A673 (cell line): ENCODE measurements at places on chromosomes 12 and 14. TPM values are rescaled to one million over a fixed set of nuclear protein-coding genes. Genes with fewer than 3 reads are reported as not detected.

- H3K36me3 ChIP-seq = peaks cover 28% of the 10 kb centered on the region
- H3K27me3 ChIP-seq = no peaks in the 10 kb centered on the region
- no peak for DNase-seq
These were observed 485 bp upstream of the PSME1 start for GRCh38 chr14:24135584-24135833.

DNA sequence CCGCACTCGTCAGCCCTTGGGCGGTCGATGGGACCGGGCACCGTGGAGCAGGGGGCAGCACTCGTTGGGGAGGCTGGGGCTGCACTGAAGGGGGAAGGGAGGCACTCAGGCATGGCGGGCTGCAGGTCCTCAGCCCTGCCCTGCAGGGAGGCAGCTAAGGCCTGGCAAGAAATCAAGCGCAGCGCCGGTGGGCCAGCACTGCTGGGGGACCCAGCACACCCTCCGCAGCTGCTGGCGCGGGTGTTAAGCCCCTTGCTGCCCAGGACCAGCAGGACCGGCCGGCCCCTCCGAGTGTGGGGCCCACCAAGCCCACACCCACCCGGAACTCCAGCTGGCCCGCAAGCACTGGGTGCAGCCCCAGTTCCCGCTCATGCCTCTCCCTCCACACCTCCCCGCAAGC, 35.7 kb upstream of the YAF2 start:
- no peak for DNase-seq
- no peak overlapping the region for H3K4me3 ChIP-seq
- no peak overlapping the region for H3K27ac ChIP-seq

GRCh38 chr12:51188359-51189051, 15.6 kb upstream of the TFCP2 start:
- H3K27ac ChIP-seq = no peak overlapping the region
- H3K27me3 ChIP-seq = no peaks in the 10 kb centered on the region
- no peak overlapping the region for H3K4me3 ChIP-seq
- H3K36me3 ChIP-seq = no peaks in the 10 kb centered on the region

- DNase-seq = no peak
- H3K27me3 ChIP-seq = no peaks in the 10 kb centered on the region
- H3K36me3 ChIP-seq = peaks cover 1% of the 10 kb centered on the region
- H3K4me3 ChIP-seq = no peak overlapping the region
- H3K4me1 ChIP-seq = no peaks in the 10 kb centered on the region
- H3K27ac ChIP-seq = no peak overlapping the region
These were observed 9.6 kb downstream of the RIOX1 start for GRCh38 chr14:73500360-73500759.

DNA sequence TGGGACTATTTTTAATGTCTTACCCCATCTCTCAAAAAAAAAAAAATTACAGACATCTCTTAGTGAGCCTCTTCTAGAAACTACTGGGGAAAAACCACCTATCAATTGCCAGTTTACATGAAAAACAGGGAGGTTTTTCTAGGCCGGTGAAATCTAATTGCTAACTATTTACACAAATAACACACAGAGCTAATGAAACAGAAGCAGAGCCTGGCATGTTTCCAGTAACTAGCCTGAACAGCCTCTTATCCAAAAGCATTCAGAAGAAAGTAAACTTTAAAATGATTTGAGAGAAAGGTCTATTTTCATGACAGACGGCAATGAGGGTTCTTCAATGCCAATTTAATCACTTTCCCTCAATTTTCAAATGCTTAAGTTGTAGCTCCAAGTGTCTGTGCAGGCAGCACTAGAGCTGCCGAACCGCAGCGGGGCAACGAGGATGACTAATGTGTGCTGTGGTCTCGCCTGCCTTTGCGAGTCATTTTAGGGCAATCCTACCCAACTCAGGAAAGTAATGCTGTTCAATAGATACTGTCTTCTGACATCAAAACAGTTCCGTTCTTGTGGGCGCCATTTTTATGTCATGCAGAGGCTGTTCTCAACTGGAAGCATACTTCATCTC, 84.6 kb downstream of the SETD3 start:
- peaks cover 3% of the 10 kb centered on the region for H3K4me1 ChIP-seq
- peaks cover 16% of the 10 kb centered on the region for H3K36me3 ChIP-seq
- no peaks in the 10 kb centered on the region for H3K27me3 ChIP-seq
- no peak overlapping the region for H3K27ac ChIP-seq
- no peak for DNase-seq

DNA sequence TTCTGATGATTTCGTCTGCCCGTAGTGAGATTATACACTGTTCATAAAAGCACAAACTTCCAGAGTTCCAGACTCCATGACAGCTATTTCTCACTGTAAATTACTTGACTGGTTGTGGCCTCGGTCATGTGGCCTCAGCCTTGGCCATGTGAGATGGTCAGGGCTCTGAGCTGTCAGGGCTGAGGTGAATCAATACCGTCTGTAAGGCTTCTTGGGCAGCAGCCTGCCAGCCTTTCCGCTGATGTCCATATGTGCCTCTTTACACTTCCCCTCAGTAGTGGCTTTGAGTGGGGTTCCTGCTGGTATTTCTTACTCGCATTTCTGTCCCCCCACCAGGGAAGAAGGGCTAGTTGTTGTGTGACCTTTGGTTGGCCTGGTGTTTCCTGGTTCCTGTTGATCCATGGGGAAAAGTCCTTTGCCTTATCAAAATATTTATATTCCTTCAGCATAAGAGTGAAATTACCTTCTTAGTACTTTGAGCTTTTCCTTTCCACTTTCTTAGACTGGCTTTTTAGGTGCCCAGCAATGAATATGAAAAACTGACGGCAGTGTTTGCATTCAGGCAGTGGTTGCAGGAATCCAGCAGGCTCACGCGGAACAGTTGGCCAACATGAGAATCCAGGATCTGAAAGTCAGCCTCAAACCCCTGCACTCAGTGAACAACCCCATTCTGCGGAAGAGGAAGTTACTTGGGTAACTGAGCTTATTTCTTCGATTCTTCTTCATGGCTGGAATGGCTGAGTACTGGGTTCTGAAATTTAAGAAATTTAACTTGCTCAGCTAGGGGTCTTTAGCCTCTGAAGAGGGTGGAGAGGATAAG, 46.1 kb downstream of the MAPKAPK5 start:
- H3K36me3 ChIP-seq = peaks cover 66% of the 10 kb centered on the region

GRCh38 chr12:40099423-40099853, 6.4 kb downstream of the SLC2A13 start:
- H3K27me3 ChIP-seq = no peaks in the 10 kb centered on the region
- no peak overlapping the region for H3K4me3 ChIP-seq
- H3K27ac ChIP-seq = no peak overlapping the region
- no peaks in the 10 kb centered on the region for H3K36me3 ChIP-seq
- peaks cover 10% of the 10 kb centered on the region for H3K4me1 ChIP-seq

DNA sequence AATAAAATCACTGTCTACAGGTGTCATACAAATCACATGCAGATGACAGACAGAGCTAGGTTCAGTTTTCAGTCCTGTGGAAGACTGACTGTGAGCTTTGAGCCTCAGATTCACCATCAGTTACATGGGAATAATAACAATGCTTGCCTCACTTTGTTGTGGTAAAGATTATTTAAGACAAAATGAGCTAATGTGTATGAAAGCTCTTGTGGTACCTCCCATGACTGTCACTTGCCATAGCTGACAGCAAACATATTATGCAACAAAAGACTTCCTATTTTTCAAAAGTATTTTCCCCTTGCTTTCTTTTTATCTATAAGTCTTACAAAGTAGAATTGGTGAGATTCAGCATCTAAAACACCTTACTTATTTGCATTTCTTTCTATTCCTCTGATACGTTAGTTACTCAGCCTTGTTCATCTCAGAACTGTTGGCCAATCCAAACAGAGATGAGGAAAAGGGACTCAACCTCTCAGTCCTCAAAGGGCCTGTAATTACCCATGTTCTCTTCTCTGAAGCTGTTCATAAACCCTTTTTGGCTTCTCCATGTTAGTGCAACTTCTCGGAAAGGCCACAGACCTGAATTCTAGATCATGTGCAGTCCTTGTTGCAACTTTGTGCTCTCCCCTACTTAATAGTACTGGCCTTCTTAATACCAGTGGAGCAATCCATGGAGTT, 8.8 kb upstream of the DDHD1 start:
- DNase-seq = no peak
- no peaks in the 10 kb centered on the region for H3K4me1 ChIP-seq
- H3K4me3 ChIP-seq = no peak overlapping the region
- H3K27me3 ChIP-seq = no peaks in the 10 kb centered on the region

DNA sequence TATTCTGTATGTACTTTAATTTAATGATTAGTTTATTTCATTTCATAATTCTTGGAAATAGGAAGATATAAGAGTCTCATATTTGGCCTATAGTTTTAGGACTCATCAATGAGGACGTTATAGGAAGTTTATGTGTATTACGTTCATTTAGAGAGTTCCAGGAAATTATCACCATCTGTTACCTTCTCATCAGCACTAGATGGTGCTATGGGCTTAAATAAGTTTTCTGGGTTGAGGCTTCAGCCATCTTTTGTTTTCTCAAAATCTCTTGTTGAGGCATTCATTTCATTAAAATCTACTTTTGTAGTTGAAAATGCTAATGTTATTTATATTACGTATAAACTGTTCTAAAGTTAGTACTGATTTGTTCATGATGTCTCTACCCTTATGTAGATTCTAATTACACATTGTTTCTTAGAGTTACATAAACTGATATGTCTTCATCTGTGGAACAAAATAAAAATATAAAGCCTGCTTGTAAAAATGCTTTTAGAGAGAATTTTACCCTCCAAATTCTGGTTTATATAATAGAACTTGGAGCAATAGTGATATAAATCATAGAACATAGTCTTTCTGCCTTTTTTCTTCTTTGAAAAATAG, 89.2 kb downstream of the CFAP54 start:
- H3K4me3 ChIP-seq = no peak overlapping the region
- peaks cover 4% of the 10 kb centered on the region for H3K27me3 ChIP-seq
- peak; percentile 75 for DNase-seq
- no peaks in the 10 kb centered on the region for H3K36me3 ChIP-seq
- H3K27ac ChIP-seq = no peak overlapping the region
- no peaks in the 10 kb centered on the region for H3K4me1 ChIP-seq

GRCh38 chr12:1529228-1529861, 65.0 kb downstream of the FBXL14 start:
- H3K36me3 ChIP-seq = no peaks in the 10 kb centered on the region
- no peak for DNase-seq
- peak overlapping the region; percentile 50 for H3K4me3 ChIP-seq
- H3K4me1 ChIP-seq = peaks cover 10% of the 10 kb centered on the region
- peaks cover 34% of the 10 kb centered on the region for H3K27me3 ChIP-seq
- H3K27ac ChIP-seq = no peak overlapping the region

- H3K27ac ChIP-seq = no peak overlapping the region
- H3K27me3 ChIP-seq = no peaks in the 10 kb centered on the region
- DNase-seq = no peak
These were observed 13.0 kb downstream of the KRT7 start for GRCh38 chr12:52245962-52246569.

GRCh38 chr12:53181935-53182334, 1.2 kb upstream of the CSAD start:
- H3K4me1 ChIP-seq = peaks cover 24% of the 10 kb centered on the region
- no peak for DNase-seq
- no peaks in the 10 kb centered on the region for H3K27me3 ChIP-seq
- peak overlapping the region; percentile 93 for H3K27ac ChIP-seq

DNA sequence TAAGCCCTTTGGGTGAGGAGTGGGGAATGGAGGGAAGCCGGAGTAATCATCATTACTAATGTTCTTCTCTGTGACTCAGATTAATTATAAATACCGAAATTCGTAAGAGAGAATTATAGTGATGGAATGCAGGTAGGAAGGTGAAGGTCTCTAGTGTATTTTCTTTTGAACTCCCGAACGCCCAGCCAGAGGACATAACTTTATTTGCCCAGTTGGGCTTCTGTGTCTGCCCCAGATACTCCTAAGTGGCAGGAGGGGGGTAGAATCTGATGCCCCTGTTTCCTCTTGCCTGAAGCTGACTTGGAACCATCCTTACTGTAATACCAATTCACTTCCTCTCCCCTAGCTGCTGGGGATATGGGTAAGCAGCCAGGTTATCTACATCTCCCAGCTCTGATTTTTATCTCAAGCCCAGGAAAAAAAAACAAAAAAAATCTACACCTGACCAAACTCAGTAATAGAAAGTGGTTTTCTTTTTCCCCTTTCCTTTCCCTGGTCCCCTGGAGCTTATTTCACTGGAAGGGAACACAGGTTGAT, 84.4 kb upstream of the CISTR start:
- H3K36me3 ChIP-seq = no peaks in the 10 kb centered on the region
- peaks cover 34% of the 10 kb centered on the region for H3K27me3 ChIP-seq
- DNase-seq = no peak
- H3K4me1 ChIP-seq = no peaks in the 10 kb centered on the region
- no peak overlapping the region for H3K27ac ChIP-seq

GRCh38 chr12:126784328-126784921, 1482.5 kb upstream of the TMEM132C start:
- H3K4me1 ChIP-seq = peaks cover 31% of the 10 kb centered on the region
- H3K27me3 ChIP-seq = no peaks in the 10 kb centered on the region
- no peak overlapping the region for H3K27ac ChIP-seq
- DNase-seq = peak; percentile 83

DNA sequence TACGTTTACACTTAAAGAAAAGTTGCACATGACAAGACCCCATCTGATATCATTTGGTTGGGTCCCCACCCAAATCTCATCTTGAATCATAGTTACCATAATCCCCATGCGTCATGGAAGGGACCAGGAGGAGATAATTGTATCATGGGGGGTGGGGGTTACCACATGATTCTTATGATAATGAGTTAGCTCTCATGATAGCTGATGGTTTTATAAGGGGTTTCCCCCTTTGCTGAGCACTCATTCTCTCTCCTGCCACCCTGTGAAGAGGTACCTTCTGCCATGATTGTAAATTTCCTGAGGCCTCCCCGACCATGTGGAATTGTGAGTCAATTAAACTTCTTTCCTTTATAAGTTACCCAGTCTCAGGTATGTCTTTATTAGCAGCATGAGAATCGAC, 60.3 kb downstream of the PHLDA1 start:
- no peaks in the 10 kb centered on the region for H3K27me3 ChIP-seq
- H3K36me3 ChIP-seq = no peaks in the 10 kb centered on the region
- H3K4me3 ChIP-seq = no peak overlapping the region
- DNase-seq = no peak
- peaks cover 14% of the 10 kb centered on the region for H3K4me1 ChIP-seq
- no peak overlapping the region for H3K27ac ChIP-seq

DNA sequence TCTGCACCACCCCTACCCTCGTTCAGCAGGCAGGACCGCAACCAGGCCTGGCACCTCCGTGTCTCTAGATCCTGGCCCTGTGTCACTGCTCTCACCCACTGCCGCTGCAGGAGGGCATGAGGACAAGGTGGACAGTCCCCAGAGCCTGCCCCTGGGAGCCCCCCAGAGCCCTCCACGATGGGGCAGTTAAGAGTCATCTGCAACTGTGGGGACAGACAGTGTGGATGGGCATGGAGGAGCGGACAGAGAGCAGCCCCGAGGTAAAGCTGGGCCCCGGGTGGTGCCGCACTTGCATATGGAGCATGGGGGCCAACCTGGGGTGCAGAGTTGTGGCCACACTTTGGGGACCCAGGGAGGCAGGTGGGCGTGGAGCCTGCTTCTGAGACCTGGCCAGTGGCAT, 905.1 kb upstream of the USP15 start:
- no peaks in the 10 kb centered on the region for H3K36me3 ChIP-seq
- no peaks in the 10 kb centered on the region for H3K4me1 ChIP-seq
- H3K4me3 ChIP-seq = no peak overlapping the region
- no peaks in the 10 kb centered on the region for H3K27me3 ChIP-seq

Gene CD163L1
- 0.52 and 1.5 TPM in 2 replicates for total RNA-seq

Gene ENTPD5
- total RNA-seq = 14.6 and 15.4 TPM in 2 replicates

Gene DBX2
- total RNA-seq = 0.13 and 0.37 TPM in 2 replicates

Gene PPP1R1A
- total RNA-seq = 110 and 114 TPM in 2 replicates

Gene GARIN6
- not detected in 2 replicates for total RNA-seq

Gene NPFF
- total RNA-seq = not detected in 2 replicates

Gene MGAT4C
- total RNA-seq = 10.3 and 15.8 TPM in 2 replicates

Gene TMTC2
- total RNA-seq = 3.3 and 3.7 TPM in 2 replicates

Gene CLEC2A
- not detected in 2 replicates for total RNA-seq

Gene SOX5
- total RNA-seq = 11.9 and 16.5 TPM in 2 replicates

Gene NKX2-1
- not detected in 2 replicates for total RNA-seq

Gene CPNE8
- total RNA-seq = 0.90 and 1.3 TPM in 2 replicates
